Left ventricle myocardium inferior (tissue), 1 donor: ENCODE measurements at places on chromosomes 6 and 20. TPM values are rescaled to one million over a fixed set of nuclear protein-coding genes. Genes with fewer than 3 reads are reported as not detected.

SNPH gene
- total RNA-seq = 11.2 TPM

SMAP1 gene
- 32.1 TPM for total RNA-seq

TRIM40 gene
- not detected for total RNA-seq

PRPH2 gene
- 0.63 TPM for total RNA-seq

RUNX2 gene
- 0.38 TPM for total RNA-seq

DNA sequence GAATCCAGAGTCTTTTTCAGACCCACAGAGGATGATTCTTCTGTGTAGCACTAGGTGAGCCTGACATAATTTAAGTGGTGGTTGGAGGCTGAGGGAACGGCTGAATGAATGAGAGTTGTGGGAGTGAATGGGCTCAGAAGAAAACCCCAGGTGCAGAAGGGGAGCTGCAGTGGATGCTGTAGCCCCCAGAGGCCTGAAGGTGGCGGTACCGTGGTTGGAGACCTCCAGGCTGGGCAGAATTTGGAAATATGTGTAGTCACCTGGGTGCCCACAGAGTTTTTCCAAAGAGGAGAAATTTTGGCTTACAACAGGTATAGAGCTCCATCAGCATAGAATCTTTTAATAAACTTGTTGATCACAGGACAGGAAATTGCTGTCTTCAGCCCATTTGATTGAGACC lies 6.5 kb upstream of the RAET1G start:
- H3K36me3 ChIP-seq = no peaks in the 10 kb centered on the region
- peaks cover 67% of the 10 kb centered on the region for H3K27me3 ChIP-seq
- peaks cover 17% of the 10 kb centered on the region for H3K4me1 ChIP-seq
- no peak for DNase-seq

DNA sequence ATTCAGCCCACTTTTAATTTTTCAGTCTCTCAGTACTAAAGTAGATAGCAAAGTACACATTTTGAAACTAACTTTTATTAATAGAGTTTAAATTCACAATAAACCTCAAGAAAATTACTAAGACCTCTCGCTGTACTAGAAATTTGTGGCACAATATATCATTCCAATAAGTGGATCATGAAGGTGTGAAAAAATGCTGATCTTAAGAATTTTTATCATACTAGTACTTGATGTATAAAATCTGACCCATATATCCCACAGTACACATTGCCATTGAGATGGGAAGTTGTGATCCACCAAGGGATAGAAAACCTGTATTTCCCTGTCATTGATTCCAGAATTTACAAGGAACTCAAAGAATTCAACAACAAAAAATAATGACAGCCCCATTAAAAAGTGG lies 85.7 kb downstream of the DCDC2 start:
- no peak overlapping the region for H3K4me3 ChIP-seq
- no peak overlapping the region for H3K27ac ChIP-seq
- no peaks in the 10 kb centered on the region for H3K4me1 ChIP-seq
- no peak for DNase-seq
- H3K36me3 ChIP-seq = no peaks in the 10 kb centered on the region

DNA sequence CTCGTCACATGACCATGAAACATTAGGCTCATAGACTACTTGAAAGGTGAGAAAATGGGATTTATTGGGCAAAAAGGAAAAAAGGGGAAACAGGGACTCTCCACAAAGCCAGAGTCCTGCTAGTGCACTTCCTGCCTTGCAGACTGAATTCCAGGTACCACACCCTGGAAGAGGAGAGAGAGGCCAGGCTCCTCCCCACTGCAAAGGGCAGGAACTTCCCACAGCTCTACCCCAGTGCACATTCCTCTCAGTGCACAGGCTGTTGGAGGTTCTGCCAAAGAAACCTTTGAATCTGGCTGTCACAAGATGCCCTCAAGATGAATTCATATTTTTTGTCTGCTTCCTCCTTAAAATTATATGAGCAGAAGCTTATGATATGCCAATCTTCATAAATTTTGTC lies 920.4 kb upstream of the GJE1 start:
- H3K27me3 ChIP-seq = no peaks in the 10 kb centered on the region
- no peaks in the 10 kb centered on the region for H3K4me1 ChIP-seq
- no peak overlapping the region for H3K4me3 ChIP-seq
- DNase-seq = no peak

GRCh38 chr6:140153703-140154102 lies 779.3 kb upstream of the CITED2 start:
- no peaks in the 10 kb centered on the region for H3K4me1 ChIP-seq
- no peak for DNase-seq
- H3K27me3 ChIP-seq = no peaks in the 10 kb centered on the region
- H3K36me3 ChIP-seq = no peaks in the 10 kb centered on the region
- no peak overlapping the region for H3K27ac ChIP-seq

DNA sequence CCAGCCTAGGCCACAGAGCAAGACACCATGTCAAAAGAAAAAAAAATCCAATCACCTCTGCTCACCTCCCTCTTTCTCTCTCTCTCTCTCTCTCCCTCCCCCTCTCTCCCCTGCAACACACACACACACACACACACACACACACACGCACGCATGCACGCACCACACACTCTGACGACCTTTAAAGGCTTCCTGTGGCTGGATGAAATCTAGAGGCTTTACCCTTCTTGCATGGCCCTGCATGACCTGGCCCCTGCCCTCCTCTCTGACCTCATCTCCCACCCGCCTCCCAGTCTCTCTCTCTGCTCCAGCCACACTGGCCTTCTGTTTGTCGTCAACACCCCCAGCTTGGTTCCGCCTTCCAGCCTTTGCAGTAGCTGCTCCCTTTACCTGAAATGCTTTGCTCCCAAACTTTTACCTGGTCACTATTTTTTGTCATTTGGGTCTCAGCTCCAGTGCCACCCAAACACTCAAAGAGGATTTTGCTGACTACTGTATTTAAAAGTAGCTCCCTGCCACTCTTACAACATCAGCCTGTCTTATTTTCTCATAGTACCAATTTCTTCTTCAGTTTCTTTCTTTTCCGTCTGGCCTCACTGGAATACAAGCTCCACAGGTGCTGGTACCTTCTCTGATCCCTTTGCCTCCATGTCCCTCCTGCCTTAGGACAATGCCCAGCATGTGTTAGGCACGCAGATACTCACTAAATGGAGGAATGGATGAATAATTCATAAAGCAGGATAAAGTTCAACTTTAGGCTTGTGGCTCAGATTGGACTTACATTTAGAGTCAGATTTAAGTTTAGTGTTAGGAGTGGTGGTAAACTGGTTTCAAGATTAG lies 4.3 kb upstream of the LTA start:
- H3K27me3 ChIP-seq = no peaks in the 10 kb centered on the region
- H3K4me3 ChIP-seq = no peak overlapping the region
- DNase-seq = no peak
- H3K27ac ChIP-seq = no peak overlapping the region

- no peak overlapping the region for H3K4me3 ChIP-seq
- peaks cover 21% of the 10 kb centered on the region for H3K4me1 ChIP-seq
- no peaks in the 10 kb centered on the region for H3K36me3 ChIP-seq
- no peaks in the 10 kb centered on the region for H3K27me3 ChIP-seq
Measured at GRCh38 chr6:138455746-138456400, 43.4 kb downstream of the NHSL1 start.

DNA sequence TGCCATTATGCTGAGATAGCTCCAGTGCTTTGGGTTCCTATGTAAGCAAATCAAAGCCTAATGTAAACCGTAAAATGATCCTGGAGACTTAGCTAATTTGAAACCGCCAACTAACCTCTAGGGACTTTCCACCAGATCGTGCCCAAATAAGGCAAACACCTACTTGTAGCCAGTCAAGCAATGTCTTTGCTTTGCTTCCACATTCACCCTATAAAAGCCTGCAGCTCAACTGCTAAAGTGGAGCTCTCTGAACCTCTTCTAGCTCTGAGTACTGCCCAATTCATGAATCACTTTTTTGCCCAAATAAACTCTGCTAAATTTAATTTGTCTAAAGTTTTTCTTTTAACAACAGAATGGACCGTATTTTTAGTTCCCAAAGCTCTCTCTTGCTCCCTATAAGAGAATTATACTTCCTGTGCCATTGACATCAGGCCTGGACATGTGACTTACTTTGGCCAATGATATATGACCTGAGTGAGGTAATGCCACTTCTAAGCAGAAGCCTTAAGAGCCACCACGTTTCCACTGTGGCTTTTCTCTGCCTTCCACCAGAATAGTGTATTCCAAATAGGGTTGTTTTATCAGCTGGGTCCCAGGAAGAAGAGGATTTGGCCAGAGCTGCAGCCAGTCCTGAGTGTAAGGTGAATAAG lies 34.8 kb upstream of the PSMF1 start:
- H3K27me3 ChIP-seq = no peaks in the 10 kb centered on the region
- no peak for DNase-seq
- H3K27ac ChIP-seq = no peak overlapping the region
- no peak overlapping the region for H3K4me3 ChIP-seq
- H3K4me1 ChIP-seq = no peaks in the 10 kb centered on the region

- H3K4me1 ChIP-seq = no peaks in the 10 kb centered on the region
- H3K27me3 ChIP-seq = peaks cover under 1% of the 10 kb centered on the region
- H3K36me3 ChIP-seq = no peaks in the 10 kb centered on the region
- DNase-seq = no peak
Measured at GRCh38 chr6:135072753-135073152, 18.1 kb upstream of the HBS1L start.

GRCh38 chr20:22063753-22064152 lies 358.3 kb downstream of the PAX1 start:
- no peak overlapping the region for H3K4me3 ChIP-seq
- H3K27ac ChIP-seq = no peak overlapping the region
- H3K4me1 ChIP-seq = no peaks in the 10 kb centered on the region

DNA sequence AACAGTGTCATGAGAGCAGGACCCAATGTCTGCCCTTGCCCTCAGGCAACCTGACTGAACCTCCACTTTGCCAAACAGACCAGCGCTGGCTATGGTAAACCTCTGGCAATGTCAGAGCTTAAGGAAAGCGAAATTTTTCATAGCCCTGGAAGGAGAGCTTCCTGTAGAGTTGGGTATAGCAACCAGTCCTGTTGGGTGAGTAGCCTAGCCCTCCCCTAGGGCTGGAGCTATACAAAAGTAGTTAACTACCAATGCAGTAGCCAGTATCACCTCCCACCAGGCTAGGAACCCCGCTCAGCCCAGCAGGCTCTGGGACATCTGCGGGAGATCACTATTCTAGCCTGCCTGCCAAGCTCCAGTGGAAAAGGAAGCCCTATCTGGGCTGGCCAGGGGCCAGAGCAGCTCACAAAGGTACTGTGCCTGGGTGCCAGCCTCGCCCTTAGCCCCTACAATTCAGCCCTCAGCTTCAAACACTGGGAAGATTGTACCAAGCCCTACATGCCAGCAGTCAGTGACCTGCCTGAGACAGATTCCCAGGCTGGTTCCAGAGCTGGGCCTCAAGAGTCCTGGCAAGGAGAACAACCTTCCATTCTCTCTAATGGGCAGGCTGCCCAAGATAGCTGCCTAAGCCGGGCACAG lies 7.9 kb downstream of the WFDC3 start:
- peaks cover 14% of the 10 kb centered on the region for H3K4me1 ChIP-seq
- H3K36me3 ChIP-seq = no peaks in the 10 kb centered on the region
- DNase-seq = peak; percentile 41
- no peaks in the 10 kb centered on the region for H3K27me3 ChIP-seq

DNA sequence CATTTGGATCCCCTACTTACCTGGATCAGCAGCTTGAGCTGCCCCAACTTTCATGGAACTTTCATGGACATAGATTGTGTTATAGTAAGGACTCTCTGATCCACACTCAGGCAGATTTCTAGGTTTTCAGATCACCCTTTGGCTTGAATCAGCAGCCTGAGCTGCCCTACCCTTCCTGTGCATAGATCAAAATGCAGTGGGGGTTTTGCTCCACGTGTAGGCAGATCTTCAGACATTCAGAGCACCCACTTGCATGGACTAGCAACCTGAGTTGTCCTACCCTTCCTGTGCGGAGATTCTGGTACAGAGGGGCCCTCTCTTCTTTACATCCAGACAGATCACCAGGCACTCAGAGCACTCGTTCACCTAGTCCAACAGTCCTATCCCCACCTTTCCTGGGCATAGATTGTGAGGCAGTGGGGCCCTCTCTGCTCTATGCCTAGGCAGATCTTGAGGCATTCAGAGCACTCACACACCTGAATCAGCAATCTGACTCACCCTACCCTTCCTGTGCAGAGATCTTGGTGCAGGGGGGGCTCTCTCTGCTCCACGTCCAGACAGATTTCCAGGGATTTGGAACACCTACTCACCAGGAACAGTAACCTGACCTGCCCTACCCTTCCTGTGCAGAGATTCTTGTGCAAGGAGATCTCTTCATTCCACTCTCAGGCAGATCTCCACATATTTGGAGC lies 705.2 kb upstream of the NRSN1 start:
- H3K27me3 ChIP-seq = no peaks in the 10 kb centered on the region
- peaks cover 2% of the 10 kb centered on the region for H3K4me1 ChIP-seq
- no peaks in the 10 kb centered on the region for H3K36me3 ChIP-seq
- no peak for DNase-seq
- H3K27ac ChIP-seq = no peak overlapping the region

GRCh38 chr6:135759831-135760230 lies 91.7 kb upstream of the PDE7B start:
- H3K27ac ChIP-seq = no peak overlapping the region
- no peaks in the 10 kb centered on the region for H3K4me1 ChIP-seq
- H3K27me3 ChIP-seq = no peaks in the 10 kb centered on the region
- no peak for DNase-seq
- no peaks in the 10 kb centered on the region for H3K36me3 ChIP-seq

- no peak for DNase-seq
- H3K4me1 ChIP-seq = no peaks in the 10 kb centered on the region
- no peaks in the 10 kb centered on the region for H3K36me3 ChIP-seq
- no peak overlapping the region for H3K4me3 ChIP-seq
- no peaks in the 10 kb centered on the region for H3K27me3 ChIP-seq
Measured at GRCh38 chr6:64990652-64991304, 716.2 kb downstream of the EYS start.

DNA sequence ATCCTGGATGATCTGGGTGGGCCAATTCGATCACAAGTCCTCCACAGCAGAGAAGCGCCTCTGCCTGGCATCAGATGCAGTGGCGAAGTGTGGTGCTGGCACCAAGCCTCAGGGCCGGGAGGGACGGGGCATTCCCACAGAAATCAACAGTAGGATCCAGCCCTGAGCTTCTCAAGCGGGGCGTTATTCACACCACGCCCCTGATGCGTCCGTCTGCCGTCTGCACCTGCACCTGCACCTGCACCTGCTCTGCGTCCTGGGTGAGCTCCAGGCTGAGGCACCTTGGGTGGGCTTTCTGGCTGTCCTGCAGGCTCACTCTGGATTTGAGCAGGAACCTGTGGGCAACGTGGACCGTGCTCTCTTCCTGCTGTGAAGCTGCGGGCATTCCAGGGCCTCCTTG lies 13.8 kb upstream of the NTSR1 start:
- peaks cover 52% of the 10 kb centered on the region for H3K27me3 ChIP-seq
- no peak for DNase-seq
- H3K4me3 ChIP-seq = no peak overlapping the region
- H3K4me1 ChIP-seq = no peaks in the 10 kb centered on the region

DNA sequence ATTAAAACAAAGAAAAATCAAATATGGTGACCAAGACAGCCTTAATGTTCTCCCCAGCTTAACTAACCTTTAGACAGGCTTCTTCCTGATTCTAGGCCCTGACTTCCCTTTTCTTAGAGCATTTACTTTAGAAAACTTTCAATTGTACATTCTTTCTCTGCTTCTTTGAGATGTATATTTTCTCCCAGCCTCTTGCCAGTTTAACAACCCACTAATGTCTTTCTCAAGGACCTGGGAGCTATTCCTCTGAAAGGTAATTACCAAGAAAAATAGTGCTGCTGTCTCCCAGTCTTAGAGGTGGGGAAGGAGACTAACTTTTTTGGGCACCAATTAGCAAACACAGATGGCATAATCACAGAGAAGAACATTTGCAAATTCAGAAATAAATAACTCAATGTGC lies 62.8 kb upstream of the KCNQ5 start:
- no peaks in the 10 kb centered on the region for H3K36me3 ChIP-seq
- H3K27ac ChIP-seq = no peak overlapping the region
- no peaks in the 10 kb centered on the region for H3K4me1 ChIP-seq
- no peak for DNase-seq
- H3K27me3 ChIP-seq = no peaks in the 10 kb centered on the region

- peaks cover 71% of the 10 kb centered on the region for H3K4me1 ChIP-seq
- H3K36me3 ChIP-seq = no peaks in the 10 kb centered on the region
- DNase-seq = peak; percentile 58
Measured at GRCh38 chr6:52551483-52552277, 25.2 kb downstream of the TRAM2 start.
